GM12891 (cell line): ENCODE measurements at places on chromosomes 2 and 18.

- DNase-seq, result peak; percentile 8
These were observed 32.4 kb downstream of the TMEM87B start for GRCh38 chr2:112087346-112088020.

- no peak for DNase-seq
These were observed 33.5 kb downstream of the HNMT start for GRCh38 chr2:137997733-137998132.

- DNase-seq, result no peak
These were observed 22.2 kb downstream of the INPP5D start for GRCh38 chr2:233082222-233082930.

DNA sequence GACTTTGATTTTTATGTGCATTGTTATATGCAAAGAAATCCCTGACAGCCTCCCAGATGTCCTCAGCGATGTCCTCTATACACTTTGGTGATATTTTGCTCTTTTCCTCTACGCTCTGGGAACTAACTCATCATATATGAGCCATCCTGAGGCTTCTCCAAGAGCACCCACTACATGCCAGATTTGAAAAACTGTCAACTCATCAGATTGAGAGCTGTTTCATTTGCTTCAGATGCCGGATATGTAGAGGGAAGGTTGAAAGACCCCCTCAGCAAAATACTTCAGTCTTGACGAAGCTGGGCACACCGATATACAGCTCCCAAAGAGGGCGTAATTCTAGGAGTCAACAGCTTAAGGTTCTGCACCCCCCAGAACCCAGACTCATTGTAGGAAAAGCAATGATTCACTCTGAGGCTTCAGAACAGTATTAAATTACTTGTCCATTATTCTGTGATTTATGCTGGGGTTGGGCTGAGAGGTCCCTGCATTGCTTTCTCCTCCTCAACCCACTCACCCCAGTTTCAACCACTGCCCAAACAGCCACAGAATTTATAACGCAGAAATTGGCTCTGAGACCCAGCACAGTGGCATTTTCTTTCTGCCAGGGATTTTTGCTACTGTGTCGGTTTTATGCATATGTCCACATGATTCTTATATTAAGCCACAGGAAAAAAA, 341.8 kb downstream of the ALK start:
- DNase-seq, result no peak

GRCh38 chr18:6484659-6485058, 69.9 kb upstream of the L3MBTL4 start:
- no peak for DNase-seq

GRCh38 chr2:179235463-179236108, 29.0 kb downstream of the SESTD1 start:
- no peak for DNase-seq

DNA sequence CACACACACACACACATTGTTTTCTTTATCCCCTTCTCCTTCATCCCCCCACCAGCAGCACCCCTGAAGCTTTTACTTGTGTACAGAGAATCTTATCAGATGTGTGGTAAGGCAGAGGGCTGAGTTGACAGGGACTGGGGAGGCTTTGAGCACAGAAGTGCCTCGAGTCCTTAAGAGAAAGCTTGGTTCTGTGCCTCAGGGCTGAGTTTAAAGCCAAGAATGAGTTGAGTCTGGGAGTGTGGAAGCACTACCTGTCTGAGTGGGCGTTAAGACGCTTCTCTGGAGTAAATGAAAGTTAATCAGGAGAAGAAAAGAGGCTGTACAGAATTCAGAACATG, 2.7 kb downstream of the ID2 start:
- DNase-seq, result no peak

- no peak for DNase-seq
These were observed 14.0 kb downstream of the KIF5C start for GRCh38 chr2:148888986-148889385.

GRCh38 chr2:72146347-72147302, 1.0 kb downstream of the CYP26B1 start:
- DNase-seq, result no peak

- no peak for DNase-seq
These were observed 40.6 kb upstream of the GULP1 start for GRCh38 chr2:188251034-188251433.

DNA sequence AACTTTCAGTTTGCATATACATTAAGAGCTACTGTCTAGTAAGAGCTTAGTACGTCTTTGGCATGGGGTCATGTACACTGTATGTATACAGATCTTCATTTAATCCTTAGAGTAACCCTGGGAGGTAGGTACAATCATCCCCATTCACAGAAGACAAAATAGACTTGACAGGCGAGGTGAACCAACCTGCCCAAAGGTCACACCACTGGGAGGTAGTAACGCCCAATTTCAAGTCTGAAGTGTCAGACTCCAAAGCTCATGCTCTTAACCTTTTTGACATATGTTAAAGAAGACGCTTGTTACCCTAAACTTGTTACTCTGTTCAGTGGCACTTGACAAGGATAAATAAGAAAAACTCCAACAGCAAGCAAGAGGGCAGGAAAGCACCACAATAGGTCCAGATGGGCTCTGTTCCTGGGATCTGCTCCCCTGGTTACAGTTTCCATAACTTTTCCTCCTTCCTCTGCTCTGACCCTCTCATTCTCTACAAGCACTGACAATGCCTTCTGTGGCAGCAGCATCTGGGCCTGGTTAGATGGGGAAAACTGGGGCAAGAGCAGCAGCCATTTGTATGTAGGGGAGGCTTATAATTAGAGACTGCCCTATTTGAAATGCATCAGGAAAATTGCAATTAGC, 64.7 kb upstream of the SERTAD2 start:
- no peak for DNase-seq

GRCh38 chr18:59950215-59950944, 50.6 kb downstream of the PMAIP1 start:
- no peak for DNase-seq

DNA sequence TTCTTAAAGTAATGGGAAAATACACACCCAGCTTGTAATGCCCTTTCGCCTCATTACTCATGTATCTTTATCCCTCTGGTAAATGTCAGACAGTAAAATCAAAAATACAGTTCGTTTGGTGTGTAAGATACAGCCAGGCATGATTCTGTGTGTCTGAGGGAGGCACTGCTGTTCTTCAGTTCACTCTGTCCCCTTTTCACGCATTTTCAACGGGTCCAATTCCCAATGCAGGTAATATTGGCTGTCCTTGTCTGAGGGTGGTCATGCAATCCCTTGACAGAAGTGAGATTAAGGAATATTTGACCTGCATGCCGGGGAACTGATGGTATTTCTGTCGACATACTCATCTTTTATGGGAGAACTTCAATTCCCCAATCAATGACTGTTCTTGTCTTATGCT, 587.2 kb upstream of the NXPH2 start:
- DNase-seq, result no peak

DNA sequence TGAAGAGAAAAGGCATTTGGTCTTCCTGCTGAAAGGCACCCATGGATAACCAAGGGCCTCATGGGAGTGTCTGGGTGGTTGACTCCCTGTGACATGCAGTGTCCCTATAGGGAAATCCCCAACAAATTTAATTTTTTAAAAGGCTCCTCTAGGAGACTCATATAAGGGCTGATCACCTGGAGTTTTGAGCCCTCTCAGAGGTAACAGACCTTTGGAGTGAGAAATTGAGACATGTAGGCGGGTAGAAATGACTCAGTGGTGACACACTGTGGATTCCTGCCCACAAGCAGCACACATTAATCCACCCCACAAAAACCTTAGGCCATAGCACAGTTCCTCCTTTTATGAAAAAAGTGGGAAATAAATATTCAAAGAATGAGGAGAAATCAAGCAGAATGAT, 557.0 kb upstream of the CNTNAP5 start:
- DNase-seq, result no peak

GRCh38 chr2:111176388-111176787, 55.7 kb downstream of the BCL2L11 start:
- no peak for DNase-seq

GRCh38 chr2:121875585-121876185, 120.2 kb downstream of the TSN start:
- no peak for DNase-seq

DNA sequence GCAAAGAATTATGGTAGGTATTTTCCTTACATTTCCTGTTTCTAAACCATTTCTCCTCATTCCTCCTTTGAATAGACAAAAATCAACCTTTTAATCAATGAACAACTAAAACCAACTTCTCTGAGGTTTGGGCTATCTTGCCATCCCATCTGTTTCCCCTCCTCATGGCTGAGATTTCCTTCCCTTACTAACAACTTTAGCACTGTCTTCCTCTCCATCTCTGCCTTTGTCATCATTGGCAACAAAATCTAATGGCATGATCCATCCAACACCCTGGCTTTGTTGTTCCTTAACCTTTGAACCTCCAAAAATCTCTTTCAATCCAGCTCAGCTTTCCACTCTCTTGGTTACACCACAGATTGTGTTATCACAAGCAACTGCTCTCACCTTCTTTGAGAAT, 95.3 kb upstream of the FAM136A start:
- DNase-seq, result no peak

GRCh38 chr2:138180692-138181386, 216.6 kb downstream of the HNMT start:
- no peak for DNase-seq

- DNase-seq, result no peak
These were observed 27.3 kb upstream of the BIN1 start for GRCh38 chr2:127134235-127134634.

DNA sequence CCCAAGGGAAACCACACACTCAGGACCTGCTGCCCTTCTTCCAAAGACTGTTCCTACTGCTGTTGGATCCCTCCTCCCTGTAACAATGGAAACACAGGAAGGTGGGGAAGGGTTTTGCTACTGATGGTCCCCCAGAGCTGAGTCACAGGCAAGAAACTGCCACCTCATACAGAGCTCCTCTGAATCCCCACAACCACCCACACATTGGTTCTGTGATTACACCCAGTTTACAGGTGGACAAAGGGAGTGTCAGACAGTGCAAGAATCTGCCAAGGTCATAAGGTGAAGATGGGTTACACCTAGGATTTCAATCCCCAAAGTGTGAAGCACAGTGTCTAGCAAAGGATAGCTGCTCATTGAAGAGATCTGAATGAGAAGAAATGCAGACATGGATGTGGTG, 141.7 kb upstream of the LMAN1 start:
- no peak for DNase-seq

- DNase-seq, result no peak
These were observed 750 bp upstream of the CCDC150 start for GRCh38 chr2:196638765-196639164.

DNA sequence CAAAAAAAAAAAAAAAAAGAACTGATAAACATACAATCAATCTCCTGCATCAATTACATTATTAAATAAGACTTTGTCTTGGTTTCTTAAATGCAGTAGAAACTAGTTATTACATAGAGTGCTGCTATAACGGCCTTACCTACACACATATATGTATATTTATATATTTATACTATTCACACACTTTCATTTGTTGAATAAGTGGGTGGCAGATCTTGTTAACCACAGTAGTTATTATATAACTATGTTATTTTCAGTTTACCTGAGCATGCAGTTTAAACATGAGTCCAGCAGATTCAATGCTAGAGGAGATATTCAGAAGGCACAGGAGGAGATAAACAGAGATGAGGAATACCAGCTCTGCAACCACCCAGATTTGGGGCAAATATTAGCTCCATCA, 81.5 kb upstream of the CD226 start:
- no peak for DNase-seq

DNA sequence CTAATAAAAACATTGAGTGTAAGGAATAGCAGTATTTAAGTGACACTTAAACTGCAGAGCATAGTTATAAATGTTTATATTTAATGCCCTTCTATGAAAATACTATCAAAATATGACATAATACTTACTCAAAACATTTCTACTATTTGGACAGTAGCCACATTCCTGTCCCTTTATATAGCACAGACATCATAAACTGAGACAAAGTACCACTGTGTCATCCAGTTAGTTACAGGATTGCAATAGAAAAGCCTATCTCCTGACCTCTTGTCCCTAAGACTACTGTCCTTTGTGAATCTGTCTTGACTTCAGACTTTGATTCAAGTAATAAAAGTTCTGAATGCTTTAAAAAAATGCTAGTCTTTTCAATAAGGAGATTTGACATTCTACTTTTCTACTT, 1528.5 kb upstream of the NXPH2 start:
- DNase-seq, result no peak

DNA sequence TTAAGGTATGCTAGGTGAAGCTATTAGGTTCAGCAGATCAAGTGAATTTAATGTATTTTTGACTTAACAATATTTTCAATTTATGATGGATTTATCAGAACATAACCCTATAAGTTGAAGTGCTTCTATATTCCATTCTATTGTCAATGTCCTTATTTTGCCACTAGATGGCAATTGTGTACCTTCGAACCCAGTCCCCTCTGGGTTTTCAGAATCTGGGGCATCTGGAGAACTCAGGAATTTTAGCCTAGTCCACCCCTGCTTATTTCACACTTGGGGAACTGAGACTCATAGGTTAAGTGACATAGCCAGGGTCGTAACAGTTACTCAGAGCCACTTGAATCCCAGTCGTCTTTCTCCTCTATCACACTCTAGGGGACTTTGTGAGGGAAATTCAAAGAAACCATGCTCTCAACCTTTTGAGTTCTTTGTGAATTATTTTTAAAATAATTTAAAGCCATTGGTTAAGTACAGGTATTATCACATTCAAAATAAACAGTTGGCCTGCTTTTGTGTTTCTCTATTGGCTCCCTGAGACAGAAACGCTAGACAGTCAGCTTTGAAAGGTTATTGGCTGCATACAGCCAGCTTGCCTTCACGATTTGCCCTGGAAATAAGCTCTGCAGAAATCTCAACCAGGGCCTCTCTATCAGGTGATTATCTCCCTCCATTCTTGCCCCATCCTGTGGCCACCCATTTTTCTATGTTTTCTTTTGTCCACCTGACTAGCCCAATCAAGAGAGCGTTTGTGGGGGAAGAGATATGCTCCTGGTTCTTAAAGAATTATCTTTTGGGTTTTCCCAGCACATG, 145.0 kb downstream of the TTC27 start:
- peak; percentile 17 for DNase-seq

DNA sequence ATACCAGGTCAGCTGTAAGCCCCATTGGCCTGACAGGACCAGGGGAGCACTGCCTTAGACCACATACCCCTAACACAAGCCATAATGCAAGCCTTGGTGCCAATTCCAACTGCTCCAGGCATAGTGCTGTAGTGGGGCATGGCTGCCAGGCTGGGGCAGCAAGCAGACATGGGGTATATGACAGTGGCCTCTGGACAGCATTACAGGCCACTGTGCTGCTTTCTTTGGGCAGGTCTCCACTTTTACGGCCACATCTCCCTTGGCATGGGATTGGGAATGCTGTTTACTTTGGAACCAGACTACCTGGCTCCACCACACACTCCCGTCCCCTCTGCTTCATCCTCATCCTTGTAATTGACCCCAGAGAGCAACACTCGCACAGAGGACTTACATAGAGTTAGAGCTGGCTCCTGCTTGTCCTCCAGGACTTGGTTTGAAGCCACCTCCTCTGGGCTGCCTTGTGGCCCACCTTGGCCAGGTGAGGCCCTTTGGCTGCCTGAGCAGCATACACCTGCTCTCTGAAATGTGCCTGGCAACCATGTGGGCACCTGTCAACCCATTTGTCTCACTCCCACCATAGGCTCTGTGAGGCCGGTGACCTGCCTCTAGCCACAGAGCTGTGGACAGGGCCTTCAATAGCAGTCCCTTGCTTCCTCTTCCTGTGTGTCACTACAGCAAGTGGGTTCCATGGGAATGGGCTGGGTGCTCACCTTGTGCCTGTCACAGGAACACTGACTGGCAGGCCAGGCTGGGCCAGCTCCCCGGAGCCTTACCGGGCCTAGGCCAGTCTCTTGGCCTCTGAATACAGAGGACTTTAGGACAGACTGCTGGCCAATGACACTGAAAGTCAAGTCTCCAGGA, 262.6 kb upstream of the HS6ST1 start:
- DNase-seq, result no peak
